Activated T-cell treated with anti-CD3 and anti-CD28 coated beads, Interleukin-2, amount 50 U/mL, for 72 hours (primary cell): ENCODE measurements at places on chromosomes 2 and 18. TPM values are rescaled to one million over a fixed set of nuclear protein-coding genes. Genes with fewer than 3 reads are reported as not detected.
A peak's percentile ranks its signal among the peaks of the same experiment; 100 is the strongest.

The TMEM198 gene
- total RNA-seq: 4.5 TPM

DNA sequence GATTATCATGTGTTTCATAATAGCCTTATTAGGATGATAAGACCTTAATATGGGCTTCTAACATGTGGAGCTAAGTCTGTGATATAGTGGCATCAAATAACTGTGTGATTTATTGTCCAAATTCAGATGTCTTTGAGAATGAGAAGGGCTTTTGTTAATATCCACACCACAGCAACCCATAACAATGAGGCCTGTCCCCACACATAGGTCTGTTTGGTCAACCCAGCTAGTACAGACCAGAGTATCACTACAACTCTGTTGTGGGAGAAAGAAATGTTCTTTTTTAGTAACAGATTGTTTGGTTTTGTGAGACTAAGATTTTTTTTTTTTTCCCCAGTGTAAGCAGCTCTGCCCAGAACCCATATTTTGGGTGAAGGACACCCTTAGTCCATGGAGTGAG lies 439.2 kb downstream of the PIK3C3 start:
- H3K27me3 ChIP-seq: no peaks in the 10 kb centered on the region
- no peak for DNase-seq
- no peak overlapping the region for H3K27ac ChIP-seq
- no peak overlapping the region for H3K4me3 ChIP-seq

- H3K4me1 ChIP-seq: no peaks in the 10 kb centered on the region
- DNase-seq: no peak
- peaks cover 8% of the 10 kb centered on the region for H3K27me3 ChIP-seq
- no peak overlapping the region for H3K27ac ChIP-seq
- H3K4me3 ChIP-seq: no peak overlapping the region
- no peaks in the 10 kb centered on the region for H3K36me3 ChIP-seq
Observed at GRCh38 chr18:2002604-2003003, 568.7 kb downstream of the METTL4 start.

GRCh38 chr2:27282892-27283291 lies 663 bp downstream of the TRIM54 start:
- DNase-seq: no peak
- H3K4me3 ChIP-seq: no peak overlapping the region
- no peaks in the 10 kb centered on the region for H3K36me3 ChIP-seq
- H3K27me3 ChIP-seq: peaks cover 50% of the 10 kb centered on the region
- H3K27ac ChIP-seq: no peak overlapping the region
- H3K4me1 ChIP-seq: peaks cover 12% of the 10 kb centered on the region

DNA sequence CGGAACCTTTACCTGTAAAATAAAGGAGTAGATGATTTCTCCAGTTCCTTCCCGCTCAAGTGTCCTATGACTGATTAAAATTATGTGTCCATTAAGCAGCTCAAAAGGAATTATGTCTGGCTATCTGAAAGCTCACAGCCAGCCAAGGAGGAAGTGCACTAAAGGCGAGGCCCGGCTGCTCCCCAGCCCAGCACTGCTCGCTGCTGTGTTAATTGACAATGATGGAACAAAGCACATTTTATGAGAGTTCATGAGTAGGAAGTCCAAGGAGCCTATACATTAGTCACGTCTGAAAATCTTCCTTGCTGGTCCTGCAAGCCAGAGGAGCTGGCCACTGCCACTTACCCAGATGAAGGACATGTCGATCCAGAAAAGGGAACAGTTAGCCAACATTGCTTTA lies 14.3 kb downstream of the TTC32 start:
- H3K4me3 ChIP-seq: no peak overlapping the region
- no peaks in the 10 kb centered on the region for H3K36me3 ChIP-seq
- no peak overlapping the region for H3K27ac ChIP-seq
- no peaks in the 10 kb centered on the region for H3K27me3 ChIP-seq

The MTA3 gene
- 36.7 TPM for total RNA-seq

DNA sequence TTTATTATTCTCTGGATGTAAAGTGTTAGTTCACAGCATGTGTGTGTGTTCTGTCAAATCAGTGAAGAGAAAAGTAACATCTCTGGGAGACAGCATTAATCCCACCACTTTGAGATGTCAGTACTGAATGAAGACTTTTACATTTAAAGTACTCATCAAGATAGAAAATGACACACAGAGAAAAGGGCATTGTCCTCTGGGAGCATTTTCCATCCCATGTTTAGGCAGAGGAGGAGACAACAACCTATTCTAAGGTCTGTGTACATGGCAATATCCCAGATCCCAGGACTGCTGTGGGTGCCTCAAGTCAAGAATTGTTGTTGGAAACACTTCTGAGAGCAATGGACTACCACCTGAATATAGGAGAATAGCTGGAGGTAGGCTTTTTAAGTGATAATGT lies 201.5 kb downstream of the PPP1R1C start:
- H3K36me3 ChIP-seq: no peaks in the 10 kb centered on the region
- no peak for DNase-seq
- no peak overlapping the region for H3K4me3 ChIP-seq
- H3K4me1 ChIP-seq: no peaks in the 10 kb centered on the region
- no peak overlapping the region for H3K27ac ChIP-seq
- peaks cover 5% of the 10 kb centered on the region for H3K27me3 ChIP-seq

DNA sequence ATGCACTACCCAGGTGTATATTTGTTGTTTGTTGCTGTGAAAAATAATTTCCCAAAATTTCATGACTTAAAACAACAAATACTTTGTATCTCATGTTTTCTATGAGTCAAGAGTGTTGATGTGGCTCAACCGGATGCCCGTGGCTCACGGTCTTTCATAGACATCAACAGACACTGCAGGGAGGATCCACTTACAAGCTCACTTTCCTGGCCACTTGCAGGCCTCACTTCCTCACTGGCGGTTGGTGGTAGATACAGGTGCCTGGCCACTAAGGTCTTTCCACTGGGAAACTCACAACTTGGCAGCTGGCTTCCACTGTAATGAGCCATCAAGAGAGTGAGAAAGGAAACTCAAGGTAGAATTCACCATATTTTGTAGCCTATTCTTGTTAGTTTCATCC lies 662.9 kb downstream of the IRS1 start:
- no peaks in the 10 kb centered on the region for H3K4me1 ChIP-seq
- H3K27me3 ChIP-seq: no peaks in the 10 kb centered on the region
- DNase-seq: no peak
- no peak overlapping the region for H3K27ac ChIP-seq
- H3K4me3 ChIP-seq: no peak overlapping the region

DNA sequence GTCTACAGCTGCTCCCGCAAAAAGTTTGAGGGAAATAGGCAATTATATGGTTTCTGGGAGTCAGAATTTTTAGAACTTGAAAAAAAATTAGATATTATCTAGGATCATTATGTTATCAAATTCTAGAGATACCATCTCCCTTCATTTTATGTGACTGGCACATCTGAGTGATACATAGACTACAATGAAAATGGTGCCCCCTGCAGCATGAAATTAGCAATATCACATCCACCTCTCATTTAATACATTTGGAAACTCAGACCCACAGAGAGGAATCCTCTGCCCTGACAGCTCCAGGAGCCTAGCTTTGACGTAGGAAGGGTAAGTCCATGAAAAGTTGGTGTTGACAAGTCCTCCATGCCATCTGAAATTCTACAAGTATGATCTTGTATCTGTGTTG lies 381.6 kb downstream of the SUCLG1 start:
- H3K4me1 ChIP-seq: no peaks in the 10 kb centered on the region
- no peaks in the 10 kb centered on the region for H3K36me3 ChIP-seq
- DNase-seq: peak; percentile 6
- no peaks in the 10 kb centered on the region for H3K27me3 ChIP-seq
- no peak overlapping the region for H3K4me3 ChIP-seq
- H3K27ac ChIP-seq: no peak overlapping the region

- H3K36me3 ChIP-seq: peaks cover 3% of the 10 kb centered on the region
- DNase-seq: no peak
Observed at GRCh38 chr2:85834466-85834865, 54.3 kb downstream of the ST3GAL5 start.

The SCN3A gene
- total RNA-seq: 0.24 TPM
